ENCODE measurements at places on chromosomes 6 and 20. TPM values are rescaled to one million over a fixed set of nuclear protein-coding genes. Genes with fewer than 3 reads are reported as not detected.

CNR1 gene
- not detected for total RNA-seq

ID1 gene
- total RNA-seq = 0.85 TPM

ARFGEF3 gene
- 0.06 TPM for total RNA-seq

CYP39A1 gene
- total RNA-seq = not detected

CGA gene
- not detected for total RNA-seq

BPIFB1 gene
- total RNA-seq = not detected

TGM3 gene
- total RNA-seq = not detected

RAD21L1 gene
- 0.27 TPM for total RNA-seq

PKIB gene
- 1.2 TPM for total RNA-seq

PAX1 gene
- total RNA-seq = not detected

GNAS-AS1 gene
- 1.5 TPM for total RNA-seq

SAMD3 gene
- 49.5 TPM for total RNA-seq

PI16 gene
- 13.5 TPM for total RNA-seq

EPPIN gene
- total RNA-seq = not detected

ERVFRD-1 gene
- total RNA-seq = not detected

Data from activated CD4-positive, alpha-beta T cell treated with anti-CD3 and anti-CD28 coated beads, Interleukin-2, amount 10 ng/mL, durations not matched to agents 7 days and 5 days (primary cell).